Globus pallidus (tissue), 1 donor: ENCODE measurements at places on chromosomes 3 and 15.

DNA sequence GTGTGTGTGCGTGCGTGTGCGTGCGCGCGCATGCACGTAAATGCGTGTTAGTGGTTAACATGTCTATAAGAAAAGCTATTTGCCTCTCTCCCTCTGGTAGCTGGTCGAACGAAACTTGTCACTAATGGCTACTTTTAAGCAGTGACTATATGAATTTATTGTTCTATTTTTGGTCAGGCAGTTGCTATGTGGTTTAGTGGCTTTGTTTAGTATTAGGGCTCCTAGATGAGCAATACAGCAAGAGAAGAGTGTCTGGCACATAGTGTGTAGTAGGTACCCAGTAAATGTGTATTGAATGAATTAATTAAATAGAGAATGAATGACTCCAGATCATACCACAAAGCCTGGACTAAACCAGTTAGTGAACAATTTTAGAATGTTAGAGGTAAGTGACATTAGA, 171.6 kb downstream of the PPM1L start:
- no peak for DNase-seq

DNA sequence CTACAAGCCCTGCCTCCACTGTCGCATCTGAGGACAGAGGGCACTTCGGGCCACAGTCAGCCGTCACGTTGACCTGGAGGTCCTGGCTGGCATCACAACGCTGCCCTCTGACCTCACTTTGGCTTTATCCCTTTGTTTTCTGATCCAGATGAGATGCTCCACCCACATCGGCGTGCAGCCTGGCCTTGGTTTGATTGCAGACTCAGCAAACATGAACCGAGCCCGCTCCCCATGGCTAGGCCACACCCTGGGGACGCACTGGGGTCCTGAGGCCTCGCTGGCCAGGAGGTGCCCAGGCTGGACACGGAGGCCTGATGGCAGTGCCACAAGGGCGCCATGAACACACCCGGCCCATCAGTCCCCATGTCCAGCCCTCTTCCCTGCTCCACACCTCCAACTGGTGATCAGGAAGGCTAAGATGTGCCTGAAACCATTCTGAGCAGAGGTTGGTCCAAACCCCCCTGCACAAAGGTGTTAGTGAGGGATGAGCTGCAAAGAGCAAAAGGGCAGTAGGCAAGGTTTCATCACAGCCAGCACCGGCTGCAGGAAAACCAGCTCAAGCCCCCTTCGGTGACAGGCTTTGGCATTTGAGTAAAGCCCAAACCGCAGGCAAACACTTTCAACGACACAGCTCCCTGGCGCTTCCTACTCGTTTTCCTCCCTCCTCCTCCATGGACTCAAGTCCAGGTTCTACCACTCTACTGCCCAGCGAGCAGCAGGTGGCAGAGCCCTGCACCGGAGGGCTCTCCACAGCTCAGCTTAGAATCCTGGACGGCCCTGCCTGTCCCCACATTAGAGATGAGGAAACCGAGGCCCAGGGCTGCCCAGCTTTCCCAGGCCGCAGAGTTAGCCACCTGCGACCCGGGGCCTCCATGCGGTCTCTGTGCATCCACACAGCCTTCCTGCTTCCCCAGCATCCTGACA, 165.8 kb downstream of the NUP210 start:
- DNase-seq = no peak

- DNase-seq = no peak
These were observed 315.6 kb downstream of the EDEM1 start for GRCh38 chr3:5503136-5503535.

- no peak for DNase-seq
These were observed 12.5 kb downstream of the GSK3B start for GRCh38 chr3:120081719-120082118.

DNA sequence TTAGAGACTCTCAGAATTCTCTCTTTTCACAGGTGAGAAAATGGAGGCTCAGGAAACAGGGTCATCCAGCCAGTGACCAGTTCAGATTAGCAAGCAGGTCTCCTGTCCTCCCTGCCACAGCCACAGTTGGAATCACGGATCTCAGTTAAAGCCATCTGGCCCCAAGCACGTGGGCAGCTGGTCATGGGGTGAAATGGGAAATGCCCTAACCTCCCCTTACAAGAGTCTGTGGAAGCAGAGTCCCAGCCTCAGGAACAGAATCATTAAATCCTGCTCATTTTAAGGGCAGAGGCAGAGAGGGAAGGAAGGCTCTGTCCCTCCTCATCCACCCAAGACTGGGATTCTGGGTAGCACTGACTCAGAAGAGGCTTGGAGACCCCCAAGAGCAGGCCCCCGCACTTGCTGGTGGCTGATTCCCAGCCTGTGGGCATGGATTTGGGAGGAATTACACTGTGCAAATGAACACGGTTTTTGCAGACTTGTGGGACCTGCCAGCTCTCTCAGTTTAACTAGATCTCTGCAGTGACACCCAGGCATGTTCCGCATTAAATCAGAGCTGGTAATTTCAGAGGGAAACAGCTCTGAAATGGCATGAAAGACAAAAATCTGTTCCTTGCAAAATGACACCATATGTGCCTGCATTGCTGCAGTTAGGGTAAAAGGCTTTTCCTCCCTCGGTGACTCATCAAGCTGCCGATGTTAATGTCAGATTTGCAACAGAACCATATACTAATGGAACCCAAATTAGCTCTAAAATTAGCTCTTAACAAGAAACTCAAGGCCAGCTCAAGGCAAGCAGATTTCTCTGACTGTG, 89.0 kb downstream of the BDH1 start:
- no peak for DNase-seq

- DNase-seq = peak; percentile 46
These were observed 812 bp downstream of the P4HTM start for GRCh38 chr3:48990636-48991469.

- no peak for DNase-seq
These were observed 206.6 kb downstream of the FOXP1 start for GRCh38 chr3:71376911-71377310.

- DNase-seq = no peak
These were observed 237.4 kb downstream of the TLE3 start for GRCh38 chr15:69860321-69860720.
